ENCODE measurements at places on chromosomes 12 and 14. TPM values are rescaled to one million over a fixed set of nuclear protein-coding genes. Genes with fewer than 3 reads are reported as not detected.

DNA sequence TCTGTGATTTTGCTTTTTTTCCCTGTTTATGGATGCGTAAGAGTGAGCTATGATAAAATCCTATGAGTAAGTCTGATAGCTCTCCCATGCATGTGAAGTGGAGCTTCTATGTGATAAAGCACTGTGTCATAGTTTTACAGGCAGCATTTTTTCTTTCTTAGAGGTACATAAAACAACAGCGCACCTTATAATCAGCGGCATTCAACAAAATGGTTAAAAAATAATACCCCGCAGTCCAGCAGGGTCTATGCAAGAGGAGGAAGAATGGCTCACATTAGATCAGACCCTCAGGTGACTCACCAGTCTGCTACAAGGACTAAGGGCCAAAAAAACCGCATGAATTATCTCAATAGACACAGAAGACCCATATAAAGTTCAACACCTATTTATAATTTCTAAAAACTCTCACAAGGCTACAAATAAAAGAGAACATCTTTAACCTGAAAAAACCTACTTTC is 33.0 kb upstream of the TMEM179 start:
- no peak for DNase-seq

DNA sequence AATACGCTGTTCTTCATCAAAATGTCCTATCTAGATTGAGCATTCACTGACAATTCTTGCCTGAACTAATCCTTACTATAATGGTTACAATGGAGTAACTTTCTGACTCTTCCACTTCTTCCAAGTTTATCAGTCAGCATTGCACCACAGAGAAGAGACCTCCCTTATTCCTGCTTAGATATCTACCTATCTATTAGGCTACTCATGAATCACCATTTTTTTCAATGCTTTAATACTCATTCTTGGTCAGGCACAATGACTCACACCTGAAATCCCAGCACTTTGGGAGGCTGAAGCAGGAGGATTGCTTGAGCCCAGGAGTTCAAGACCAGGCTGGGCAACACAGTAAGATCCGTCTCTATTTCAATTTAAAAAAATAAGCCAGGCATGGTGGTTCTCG is 39.3 kb downstream of the RPS6KA5 start:
- DNase-seq, result no peak

GRCh38 chr12:106301611-106302321 is 767 bp upstream of the TCP11L2 start:
- DNase-seq, result peak; percentile 76

DNA sequence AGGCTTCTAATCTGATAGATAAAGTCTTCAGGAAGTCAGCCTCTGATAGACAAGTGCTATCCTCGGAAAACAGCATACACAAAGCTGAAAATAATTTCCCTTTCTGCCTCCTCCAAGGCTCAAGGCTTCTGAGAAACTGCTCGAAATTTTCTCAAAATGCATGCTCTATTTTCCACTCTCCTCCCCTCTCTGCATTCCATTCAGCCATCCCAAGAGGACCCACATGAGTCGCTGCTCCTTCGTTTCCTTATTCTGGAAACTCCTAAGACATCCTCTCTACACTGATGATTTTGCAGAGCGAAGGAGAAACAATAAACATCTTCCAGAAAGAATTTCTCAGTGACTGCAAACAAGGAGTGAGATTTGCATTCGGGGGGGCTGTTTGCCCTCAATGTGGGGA is 92.2 kb upstream of the SFSWAP start:
- DNase-seq, result no peak

- no peak for DNase-seq
Observed at GRCh38 chr14:84988357-84988756, 541.6 kb upstream of the FLRT2 start.

GRCh38 chr14:74524076-74524811 is 30.7 kb downstream of the ISCA2 start:
- no peak for DNase-seq

GRCh38 chr12:109581856-109582255 is 8.3 kb downstream of the MVK start:
- DNase-seq, result no peak

DNA sequence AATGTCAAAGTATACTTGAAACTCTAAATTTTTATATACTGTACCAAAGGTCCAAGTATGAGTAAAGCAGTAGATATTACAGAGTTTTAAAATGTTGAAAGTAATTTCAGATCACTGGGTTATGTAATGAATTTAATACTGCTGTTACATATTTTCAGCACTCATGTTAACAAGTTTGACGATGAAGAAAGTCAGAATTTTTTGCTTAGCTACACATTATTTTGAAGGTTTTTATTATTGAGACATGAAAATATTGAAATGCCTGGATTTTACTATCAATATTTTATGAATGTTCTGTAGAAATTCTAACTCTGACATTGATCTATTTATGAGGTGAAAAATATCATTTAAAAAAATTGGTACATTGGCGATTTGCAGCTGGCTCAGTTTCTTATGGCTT is 1030.3 kb downstream of the FSCB start:
- DNase-seq, result no peak

DNA sequence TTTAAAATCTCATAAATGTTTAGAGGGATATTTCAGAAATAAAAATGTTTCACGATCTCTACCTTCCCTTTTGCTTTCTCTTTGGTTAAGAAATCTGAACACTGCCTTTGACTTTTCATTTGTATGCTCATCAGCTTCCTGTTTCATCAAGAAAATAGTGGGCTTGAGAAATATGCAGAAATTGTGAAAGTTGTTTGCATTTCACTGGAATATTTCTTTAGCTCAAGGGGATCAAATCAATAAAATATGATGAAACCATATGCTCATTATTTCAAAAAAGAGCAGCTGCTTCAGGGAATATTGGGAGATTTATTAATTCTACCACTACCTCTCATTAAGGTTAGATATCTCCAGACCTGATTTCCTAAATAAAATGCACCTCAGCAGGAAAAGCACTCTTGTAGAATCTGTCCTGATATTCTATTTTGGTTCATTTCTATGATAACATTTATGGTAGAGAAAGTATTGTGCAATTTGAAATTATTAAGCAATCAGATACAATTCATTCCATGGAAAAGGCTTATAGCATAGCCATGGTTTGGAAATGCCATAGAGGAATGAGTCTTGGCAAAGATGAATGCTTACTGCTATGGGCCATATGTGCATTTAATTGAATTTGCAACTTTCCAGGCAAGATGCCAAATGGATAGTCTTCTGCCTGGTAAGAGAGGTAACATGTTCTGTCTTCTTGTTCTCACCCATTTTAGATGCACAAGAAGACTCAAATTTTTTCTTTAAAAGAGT is 212.6 kb upstream of the SLC16A7 start:
- DNase-seq, result no peak

DNA sequence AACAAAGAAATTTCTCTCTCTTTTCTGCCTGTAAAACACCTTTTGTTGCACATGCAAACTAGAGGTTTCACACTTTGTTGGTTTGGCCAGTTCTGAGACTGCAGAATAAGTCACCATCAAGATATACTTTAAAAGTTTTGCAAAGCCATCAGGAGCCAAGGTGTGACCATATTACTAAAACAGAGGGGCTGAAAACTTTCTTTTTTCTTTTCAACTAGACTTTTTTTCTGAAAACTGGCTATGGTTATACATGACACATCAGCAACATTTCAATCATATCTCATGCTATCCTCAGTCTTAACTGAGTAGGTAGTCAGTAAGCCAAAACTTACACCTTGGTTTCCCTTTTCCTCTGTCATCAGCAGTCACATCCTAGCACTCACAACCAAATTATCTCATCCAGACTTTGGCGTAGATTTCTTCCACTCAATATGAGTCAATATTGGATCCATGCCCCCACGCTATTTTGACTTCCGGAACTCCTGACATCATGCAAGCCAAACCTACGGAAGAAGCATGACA is 4.1 kb upstream of the IFNG start:
- DNase-seq, result peak; percentile 56

DNA sequence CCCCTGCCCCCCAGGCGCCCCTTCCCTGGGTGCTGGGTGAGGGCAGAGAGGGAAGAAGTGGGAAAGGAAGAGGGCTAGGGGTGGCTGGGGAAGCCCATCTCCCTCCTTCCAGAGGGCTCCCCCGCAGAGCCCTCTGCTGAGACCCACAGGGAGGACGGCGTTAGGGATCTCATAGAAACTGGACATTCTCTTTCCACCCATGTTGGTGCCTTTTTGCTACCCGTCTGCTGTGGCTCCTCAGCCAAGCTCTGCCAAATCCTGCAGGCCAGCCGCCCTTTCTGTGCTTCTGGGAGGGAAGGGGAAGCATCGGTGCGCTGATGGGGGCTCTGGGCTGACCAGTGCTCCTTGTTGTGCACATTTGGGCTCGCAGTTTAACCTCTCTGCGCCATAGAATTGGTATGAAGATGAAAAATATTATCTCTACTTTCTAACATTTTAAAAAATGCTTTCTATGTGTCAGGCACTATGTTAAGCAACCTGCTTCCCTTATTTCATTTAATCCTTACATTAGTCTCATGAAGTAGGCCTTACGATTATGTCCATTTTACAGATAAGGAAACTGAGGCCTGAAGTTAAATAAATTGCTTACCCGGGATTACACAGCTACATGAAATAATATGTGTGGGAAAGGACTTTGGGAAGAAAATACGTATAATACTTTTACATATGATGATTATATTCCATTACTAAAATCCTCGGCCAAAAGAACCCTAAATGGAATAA is 981 bp downstream of the SLC48A1 start:
- DNase-seq, result no peak

- DNase-seq, result no peak
Observed at GRCh38 chr12:85740186-85740585, 96.0 kb downstream of the RASSF9 start.

GRCh38 chr12:46446645-46447044 is 74.1 kb upstream of the SLC38A2 start:
- no peak for DNase-seq

DNA sequence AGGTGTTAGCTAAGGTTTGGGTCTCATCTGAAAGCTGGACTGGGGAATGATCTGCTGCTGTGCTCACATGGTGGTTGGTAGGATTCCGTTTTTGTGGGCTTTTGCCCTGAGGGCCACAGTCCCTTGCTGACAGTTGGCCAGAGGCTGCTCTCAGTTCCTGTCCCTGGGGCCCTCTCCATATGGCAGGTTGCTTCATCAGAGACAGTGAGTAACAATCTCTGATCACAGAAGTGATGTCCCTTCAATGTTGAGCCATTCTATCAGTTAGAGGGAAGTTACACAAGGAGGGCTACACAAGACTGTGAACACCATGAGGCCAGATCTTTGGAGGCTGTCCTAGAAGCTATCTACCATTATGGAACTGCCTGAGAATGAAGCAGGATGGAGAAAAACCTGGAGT is 137.2 kb downstream of the AACS start:
- no peak for DNase-seq

- no peak for DNase-seq
Observed at GRCh38 chr14:102560458-102561261, 31.8 kb upstream of the RCOR1 start.

GRCh38 chr14:39474416-39474911 is 42.2 kb upstream of the FBXO33 start:
- DNase-seq, result peak; percentile 15

Gene EGLN3
- total RNA-seq, result 1.2 TPM

Gene KRT2
- not detected for total RNA-seq

Gene MYBPC1
- total RNA-seq, result not detected

Gene OAS2
- total RNA-seq, result 140 TPM

Gene AQP5
- total RNA-seq, result not detected
